Activated naive CD4-positive, alpha-beta T cell treated with anti-CD3 and anti-CD28 coated beads for 36 hours (primary cell): ENCODE measurements at places on chromosomes 2 and 18. TPM values are rescaled to one million over a fixed set of nuclear protein-coding genes. Genes with fewer than 3 reads are reported as not detected.

DNA sequence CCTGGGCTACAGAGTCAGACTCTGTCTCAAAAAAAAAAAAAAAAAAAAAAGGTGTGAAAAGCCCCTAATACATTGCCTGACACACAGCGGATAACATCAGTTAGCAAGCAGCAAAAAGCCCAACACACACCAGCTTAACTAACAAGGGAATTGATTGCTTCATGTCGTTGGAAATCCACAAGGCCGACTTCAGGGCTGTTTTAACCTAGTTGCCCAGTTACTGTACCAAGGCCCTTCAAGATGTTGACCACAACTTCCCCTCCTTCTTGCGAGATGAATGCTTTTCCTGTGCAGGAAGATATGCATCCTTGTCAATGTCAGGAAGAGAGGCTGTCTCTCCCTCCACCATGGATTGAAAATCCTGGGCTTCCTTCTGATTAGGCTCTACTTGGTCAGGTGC, 202.9 kb downstream of the MIB1 start:
- no peaks in the 10 kb centered on the region for H3K4me1 ChIP-seq
- no peaks in the 10 kb centered on the region for H3K36me3 ChIP-seq
- H3K27ac ChIP-seq = no peak overlapping the region
- no peak for DNase-seq
- no peak overlapping the region for H3K4me3 ChIP-seq

DNA sequence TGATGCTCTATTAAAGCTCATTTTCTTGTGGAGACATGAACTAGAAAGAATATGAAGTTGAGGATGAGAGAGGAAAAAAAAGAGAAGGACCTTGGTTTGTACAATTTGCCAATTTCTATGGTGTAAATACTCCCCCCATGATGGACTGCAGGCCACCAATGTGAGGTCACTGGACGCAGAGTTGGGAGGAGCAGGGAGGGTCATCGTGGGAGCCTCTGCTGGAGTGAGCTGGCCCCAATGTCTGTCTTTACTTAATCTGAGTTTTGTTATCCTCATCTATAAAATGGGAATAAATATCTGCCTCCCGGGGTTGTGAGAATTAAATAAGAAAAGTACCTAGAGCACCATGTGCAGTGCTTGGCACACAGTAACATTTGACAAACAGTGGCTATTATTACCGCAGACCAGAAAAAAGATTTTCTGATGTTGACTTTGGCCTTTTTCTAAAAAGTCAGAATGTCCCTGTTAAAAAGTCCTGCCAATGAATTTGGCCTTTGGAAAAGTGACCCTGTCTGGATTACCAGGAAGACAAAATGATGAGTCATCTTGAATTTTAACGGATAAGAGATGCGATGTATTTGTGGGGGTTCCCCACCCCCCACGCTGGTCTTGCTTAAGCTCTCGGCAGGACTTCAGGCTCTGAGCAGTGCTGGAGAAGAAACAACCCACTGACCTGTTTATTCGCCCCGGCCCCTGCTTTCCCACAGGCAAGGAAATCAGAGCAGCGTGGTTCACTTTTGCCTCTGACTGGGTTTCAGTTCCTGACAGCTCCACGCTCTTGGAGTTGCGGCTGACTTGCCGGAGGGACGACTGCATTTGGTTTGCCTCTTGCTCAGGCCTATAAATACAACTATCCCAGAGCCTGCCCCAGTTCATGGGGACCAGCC, 50.3 kb upstream of the FOSL2 start:
- no peaks in the 10 kb centered on the region for H3K36me3 ChIP-seq
- DNase-seq = no peak
- peaks cover under 1% of the 10 kb centered on the region for H3K4me1 ChIP-seq
- H3K27me3 ChIP-seq = no peaks in the 10 kb centered on the region

The LYG2 gene
- not detected for total RNA-seq

The ACAA2 gene
- total RNA-seq = 69.8 TPM

GRCh38 chr2:127015106-127015910, 91.6 kb downstream of the BIN1 start:
- no peak for DNase-seq
- H3K36me3 ChIP-seq = no peaks in the 10 kb centered on the region
- no peak overlapping the region for H3K27ac ChIP-seq
- H3K27me3 ChIP-seq = peaks cover 13% of the 10 kb centered on the region
- H3K4me3 ChIP-seq = no peak overlapping the region

- no peaks in the 10 kb centered on the region for H3K36me3 ChIP-seq
- no peak overlapping the region for H3K4me3 ChIP-seq
- DNase-seq = no peak
- H3K4me1 ChIP-seq = no peaks in the 10 kb centered on the region
Measured at GRCh38 chr2:6787376-6787775, 78.3 kb downstream of the CMPK2 start.

DNA sequence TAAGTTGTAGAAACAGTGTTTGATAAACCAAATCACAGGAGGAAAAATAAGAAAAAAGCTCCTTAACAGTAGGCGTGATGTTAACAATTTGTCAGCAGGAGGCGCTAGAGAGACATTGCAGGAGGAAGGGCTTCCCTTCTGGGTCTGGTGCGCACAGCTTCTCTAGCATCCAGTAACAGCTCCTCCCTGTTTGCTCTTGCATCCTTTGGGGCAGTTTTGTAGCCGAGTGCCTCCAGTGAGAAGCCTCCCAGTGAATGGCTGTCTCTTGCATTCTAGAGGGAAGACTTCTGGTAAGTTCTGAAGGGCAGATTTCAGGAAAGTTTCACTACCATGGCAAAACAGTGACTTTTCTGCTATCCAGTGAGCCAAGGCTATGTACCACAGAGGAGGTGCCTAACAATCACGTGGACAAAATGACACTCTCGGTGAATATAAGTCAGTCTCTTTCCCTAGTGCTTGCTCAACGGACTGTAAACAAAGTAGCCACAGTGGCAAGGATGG, 9.5 kb upstream of the ZNF396 start:
- H3K4me3 ChIP-seq = no peak overlapping the region
- H3K27ac ChIP-seq = no peak overlapping the region
- peaks cover 2% of the 10 kb centered on the region for H3K4me1 ChIP-seq

DNA sequence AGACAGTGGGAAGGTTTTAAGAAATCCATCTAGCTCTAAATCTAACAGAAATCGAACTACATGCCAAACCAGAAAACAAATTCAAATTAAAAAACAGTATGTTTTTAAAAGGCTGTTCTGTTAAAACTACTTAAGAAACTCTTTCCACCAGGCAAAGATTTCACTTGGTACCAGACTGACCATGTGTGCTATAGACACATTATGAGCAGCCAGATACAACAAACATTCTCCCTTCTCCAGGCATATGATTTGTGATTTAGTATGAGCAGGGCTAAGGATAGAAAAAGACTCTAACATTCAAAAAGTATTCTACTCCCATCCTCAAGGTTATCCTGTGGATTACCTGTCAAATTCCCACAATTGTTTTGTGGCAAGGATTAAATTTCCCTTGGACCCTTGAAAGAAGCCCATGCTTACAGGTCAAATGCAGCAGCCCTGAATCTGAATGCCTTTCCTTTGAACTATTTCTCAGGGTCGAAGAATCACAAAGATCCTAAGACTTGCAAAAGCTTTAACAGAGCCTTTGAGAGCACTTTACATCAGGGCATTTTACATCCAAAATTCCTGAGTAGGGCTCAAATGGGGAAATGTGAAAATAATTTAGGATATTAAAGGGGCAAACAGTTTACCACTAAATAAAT, 42.5 kb upstream of the TTC32 start:
- no peak for DNase-seq
- H3K4me3 ChIP-seq = no peak overlapping the region
- no peaks in the 10 kb centered on the region for H3K27me3 ChIP-seq
- no peaks in the 10 kb centered on the region for H3K4me1 ChIP-seq

The AKAIN1 gene
- total RNA-seq = not detected

The TMEM200C gene
- total RNA-seq = not detected

DNA sequence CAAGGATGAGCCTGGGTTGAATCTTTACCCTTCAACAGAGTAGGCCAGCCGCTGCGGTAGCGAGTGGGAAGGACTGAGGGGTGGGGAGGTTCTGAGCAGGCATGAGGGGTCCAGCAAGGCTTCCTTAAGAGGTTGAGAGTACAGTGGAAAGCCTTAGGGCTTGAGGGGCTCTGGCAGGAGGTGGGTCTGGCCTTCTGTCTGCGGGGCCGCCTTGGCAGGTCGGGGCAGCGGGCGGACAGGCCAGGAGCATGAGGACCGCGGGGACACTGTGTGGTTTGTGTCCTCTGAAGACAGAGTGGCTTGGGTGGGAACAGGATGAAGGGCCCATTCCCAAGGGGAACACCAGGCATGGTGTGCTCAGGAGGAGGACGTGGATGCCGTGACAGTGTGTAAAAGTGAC, 250.3 kb downstream of the AGAP1 start:
- H3K27me3 ChIP-seq = peaks cover 4% of the 10 kb centered on the region
- no peaks in the 10 kb centered on the region for H3K4me1 ChIP-seq
- H3K27ac ChIP-seq = no peak overlapping the region
- H3K4me3 ChIP-seq = no peak overlapping the region
- no peaks in the 10 kb centered on the region for H3K36me3 ChIP-seq
- DNase-seq = no peak

DNA sequence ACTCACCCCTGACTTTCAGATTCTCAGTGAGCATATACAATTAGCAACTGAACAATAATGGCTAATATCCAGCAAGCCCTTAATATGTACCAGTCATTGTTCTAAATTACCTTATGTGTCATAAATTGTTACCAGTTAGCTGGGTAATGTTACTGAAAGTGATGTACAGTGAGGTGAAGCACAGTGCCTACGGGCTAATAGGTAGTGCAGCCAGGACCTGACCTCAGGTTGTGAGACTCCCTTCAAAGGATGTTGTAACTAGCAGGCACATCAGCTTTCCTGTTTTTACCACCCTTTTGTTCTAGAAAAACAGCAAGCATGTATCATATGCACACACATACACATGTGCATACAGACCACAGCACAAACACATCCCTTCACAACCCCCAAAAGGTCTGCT, 258.3 kb downstream of the PHLPP1 start:
- no peak for DNase-seq
- H3K27me3 ChIP-seq = no peaks in the 10 kb centered on the region

DNA sequence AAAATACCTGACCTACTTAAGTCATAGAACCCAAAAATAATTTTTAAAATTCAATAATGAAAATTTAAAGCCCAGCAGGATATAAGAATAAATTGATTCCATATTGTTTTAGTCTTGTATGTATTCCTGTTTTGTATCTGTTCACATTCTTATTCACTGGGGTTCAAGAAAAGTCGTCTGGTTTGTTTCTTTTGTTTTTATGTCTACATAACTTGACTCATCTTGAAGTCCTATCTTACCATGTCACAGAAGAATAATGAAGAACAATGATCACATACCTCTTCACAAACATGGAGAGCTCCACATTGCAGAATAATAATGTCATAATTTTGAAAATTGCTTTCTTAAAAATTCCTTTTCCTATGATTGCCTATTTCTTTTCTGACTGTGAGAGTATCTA, 43.4 kb upstream of the LRP1B start:
- no peak overlapping the region for H3K4me3 ChIP-seq
- H3K27me3 ChIP-seq = no peaks in the 10 kb centered on the region
- DNase-seq = no peak

- peak; percentile 27 for DNase-seq
- H3K4me3 ChIP-seq = no peak overlapping the region
- no peak overlapping the region for H3K27ac ChIP-seq
Measured at GRCh38 chr18:48124857-48125626, 194.6 kb upstream of the SMAD2 start.

DNA sequence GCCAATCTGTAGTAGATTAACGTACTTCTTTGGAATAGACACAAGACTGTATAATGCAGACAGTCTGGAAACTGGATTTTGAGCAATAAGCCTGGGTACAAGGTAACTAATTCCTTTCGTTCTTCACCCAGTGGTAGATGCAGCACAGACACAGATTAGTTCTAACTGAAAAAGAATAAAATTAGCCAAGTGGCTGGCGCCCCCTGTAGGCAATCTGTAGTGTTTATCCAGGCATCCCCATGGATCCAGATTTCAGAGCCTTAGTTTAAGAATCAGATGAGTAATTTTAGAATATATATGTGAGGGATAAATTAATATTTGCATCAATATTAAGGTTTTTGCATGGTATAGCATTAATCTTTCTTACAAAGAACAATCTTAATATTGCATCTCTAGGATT, 563.9 kb downstream of the DCC start:
- no peaks in the 10 kb centered on the region for H3K4me1 ChIP-seq
- no peak overlapping the region for H3K4me3 ChIP-seq
- DNase-seq = peak; percentile 25

DNA sequence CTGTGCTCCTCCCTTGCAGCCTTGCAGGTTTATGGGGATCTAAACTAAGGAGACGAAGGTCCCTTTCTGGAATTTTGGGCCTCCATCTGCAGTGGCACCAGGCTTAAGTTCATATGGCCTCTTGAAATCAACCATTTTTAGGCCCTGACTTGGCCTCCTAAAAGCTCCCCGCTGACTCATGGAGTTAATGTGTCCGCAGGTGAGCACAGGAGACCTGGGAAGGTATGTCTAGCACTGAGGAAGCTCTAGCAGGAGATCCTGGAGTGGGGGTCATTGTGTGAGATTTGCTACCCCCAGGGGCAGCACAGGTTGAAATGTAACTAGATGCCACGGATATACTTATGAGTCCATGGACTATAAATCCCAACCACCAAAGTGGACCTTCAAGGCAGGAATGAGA, 95.9 kb upstream of the CELF4 start:
- no peaks in the 10 kb centered on the region for H3K27me3 ChIP-seq
- no peak for DNase-seq
- H3K36me3 ChIP-seq = no peaks in the 10 kb centered on the region
